ENCODE measurements at places on chromosomes 2 and 18.

GRCh38 chr2:195967336-195967735 is 101.3 kb downstream of the DNAH7 start:
- no peak for DNase-seq

GRCh38 chr2:30446602-30447148 is 371 bp upstream of the LCLAT1 start:
- no peak for DNase-seq

- no peak for DNase-seq
Measured at GRCh38 chr2:73892631-73893329, at the start of gene ACTG2. Gene ACTG2 (plus strand): TSS chr2:73893008. CDS start chr2:73901312, 8,304 bp downstream.

DNA sequence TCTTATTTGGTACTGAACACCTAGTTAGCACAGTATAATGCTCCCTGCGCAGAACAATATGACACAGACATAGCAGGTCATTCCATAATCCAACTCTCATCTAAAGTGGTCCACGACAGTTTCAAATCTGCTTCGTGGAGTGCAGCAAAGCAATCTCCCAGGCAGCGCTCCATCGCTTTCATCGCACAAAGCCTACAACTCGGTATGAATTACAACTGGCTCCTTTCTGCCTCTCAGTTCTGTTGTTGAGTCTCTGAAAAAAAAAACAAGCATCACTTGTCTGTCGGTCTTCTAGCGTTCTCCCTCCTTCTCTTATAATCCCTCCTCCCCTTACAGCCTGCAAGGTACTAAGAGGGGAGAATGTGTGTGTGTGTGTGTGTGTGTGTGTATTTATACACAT is 123.5 kb downstream of the FIGN start:
- DNase-seq, result no peak

- DNase-seq, result no peak
Measured at GRCh38 chr2:105327690-105328089, 1.8 kb downstream of the TGFBRAP1 start.

DNA sequence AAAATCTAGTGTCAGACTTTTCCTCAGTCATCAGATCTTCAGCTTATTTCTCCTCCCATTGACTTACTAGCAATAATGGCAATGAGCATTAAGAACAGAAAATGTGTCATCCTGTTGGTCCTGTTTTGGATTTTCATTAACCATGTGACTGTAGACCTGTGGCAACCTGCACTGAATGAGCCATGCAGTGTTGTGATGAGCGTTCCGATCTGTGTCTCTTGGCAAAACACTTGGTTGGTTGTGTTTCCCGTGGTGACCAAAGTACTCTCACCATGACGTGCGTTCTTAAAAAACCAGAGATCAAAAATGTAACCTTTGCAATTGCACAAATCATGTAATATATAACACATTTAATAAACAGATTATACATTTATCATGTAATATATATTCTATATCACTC is 138.6 kb downstream of the MAP3K20 start:
- no peak for DNase-seq

DNA sequence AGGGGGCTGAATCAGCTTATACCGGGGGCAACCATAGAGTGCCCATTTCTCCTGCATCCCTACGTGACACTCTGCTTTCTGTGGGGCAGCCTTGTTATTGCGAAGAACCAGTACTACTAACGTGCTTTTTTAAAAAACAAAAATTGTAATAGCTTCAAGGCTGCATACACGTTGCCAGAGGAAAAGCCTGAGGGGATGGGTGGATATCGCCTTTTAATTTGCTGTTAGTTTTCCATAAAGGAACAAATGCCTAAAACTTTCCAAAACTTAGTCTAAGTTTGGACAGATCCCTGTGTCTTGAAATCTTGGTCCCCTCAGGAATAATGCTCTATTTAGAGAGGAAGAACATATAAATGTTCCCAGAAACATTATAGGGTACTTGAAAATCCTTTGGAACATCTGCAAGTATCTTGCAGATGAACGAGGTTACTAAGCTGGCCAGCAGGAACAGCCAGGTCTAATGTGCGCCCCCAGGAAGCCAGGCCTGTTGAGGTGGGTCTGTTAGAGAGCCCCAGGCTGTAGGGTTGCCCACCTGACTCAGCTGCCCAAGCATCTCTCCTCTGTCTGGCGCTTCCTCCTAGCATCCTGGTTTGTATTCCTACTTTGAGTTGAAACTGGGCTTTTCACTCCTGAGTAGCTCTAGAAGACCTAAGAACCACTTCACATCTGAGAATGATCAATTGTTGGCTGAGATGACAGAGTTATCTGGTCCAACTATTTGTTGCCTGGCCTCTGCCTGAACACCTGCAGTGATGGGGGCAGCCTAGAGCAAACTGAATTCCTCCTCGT is 96.9 kb downstream of the TGOLN2 start:
- no peak for DNase-seq

GRCh38 chr2:8841932-8842331 is 4.5 kb upstream of the KIDINS220 start:
- DNase-seq, result no peak

DNA sequence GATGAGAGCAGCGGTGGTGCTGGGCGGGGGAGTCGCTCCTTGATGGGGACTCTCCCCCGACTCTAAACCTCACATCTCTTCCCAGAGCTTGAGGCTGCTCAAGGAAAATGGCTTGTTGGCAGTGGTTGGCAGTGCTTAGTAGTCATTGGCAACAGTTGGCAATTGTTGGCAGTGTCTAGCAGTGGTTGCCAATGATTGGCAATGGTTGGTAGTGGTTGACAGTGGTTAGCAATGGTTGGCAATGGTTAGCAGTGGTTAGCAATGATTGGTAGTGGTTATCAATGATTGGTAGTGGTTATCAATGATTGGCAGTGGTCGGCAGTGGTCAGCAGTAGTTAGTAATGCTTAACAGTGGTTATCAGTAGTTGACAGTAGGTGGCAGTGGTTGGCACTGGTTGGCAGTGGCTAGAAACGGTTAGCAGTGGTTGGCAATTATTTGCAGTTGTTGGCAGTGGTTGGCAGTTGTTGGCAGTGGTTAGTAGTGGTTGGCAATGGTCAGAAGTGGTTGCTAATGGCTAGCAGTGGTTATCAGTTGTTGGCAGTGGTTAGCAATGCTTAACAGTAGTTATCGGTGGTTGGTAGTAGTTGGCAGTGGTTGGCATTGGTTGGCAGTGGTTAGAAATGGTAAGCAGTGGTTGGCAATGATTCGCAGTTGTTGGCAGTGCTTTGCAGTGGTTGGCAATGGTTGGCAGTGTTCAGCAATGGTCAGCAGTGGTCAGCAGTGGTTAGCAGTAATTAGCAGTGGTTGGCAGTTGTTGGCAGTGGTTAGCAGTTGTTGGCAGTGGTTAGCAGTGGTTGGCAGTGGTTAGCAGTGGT is 85.4 kb upstream of the OTOS start:
- no peak for DNase-seq

- DNase-seq, result no peak
Measured at GRCh38 chr18:80179857-80180558, 67.3 kb downstream of the PARD6G start.

DNA sequence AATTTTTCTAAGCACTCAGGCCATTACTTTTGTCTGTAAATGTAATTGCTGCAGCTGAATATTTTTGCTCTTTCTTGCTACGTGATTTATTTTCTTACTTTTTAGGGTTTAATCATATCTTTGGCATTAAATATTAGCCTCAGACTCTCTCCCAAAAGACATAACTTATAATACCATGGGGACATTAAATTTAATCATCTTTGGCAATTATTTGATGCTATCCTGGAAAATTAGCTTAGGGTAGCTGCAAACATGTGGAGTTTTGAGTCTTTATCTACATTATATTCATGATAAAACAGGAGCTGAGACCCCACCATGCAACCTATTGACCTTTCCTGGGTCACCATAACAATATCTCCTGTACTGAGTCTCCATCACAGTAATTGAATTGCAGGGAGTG is 59.1 kb upstream of the EDAR start:
- no peak for DNase-seq

DNA sequence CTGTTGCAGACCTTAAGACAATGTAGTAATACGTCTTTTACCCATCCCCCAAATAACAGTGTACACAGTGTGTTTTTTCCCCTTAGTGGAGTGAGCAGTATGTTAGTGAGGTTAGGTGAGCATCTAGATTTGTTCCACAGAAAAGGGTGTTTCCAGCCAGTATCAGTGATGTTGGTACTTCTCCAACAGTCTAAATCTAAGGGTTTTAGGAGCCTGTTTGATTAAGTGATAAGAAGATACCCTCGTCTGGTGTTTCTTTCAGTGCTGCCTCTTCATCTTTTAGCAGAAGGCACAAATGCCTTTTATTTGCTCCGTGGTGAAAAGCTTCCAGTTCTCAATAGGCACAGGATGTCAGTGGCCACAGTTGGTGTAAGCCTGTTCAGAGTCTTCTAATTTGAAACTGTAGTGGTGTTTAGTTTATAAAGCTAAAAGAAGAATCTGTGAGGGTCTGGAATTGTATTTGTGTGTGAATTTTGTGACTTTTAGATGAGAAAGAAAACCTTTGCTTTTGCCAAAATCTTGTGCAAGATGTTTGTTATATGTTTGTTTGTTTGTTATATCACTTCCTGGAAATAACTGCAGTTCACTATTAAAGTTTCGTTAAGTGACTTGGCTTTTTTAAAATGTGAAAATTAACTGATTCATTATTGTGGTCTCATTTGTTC is 71.2 kb downstream of the MAP4K4 start:
- no peak for DNase-seq

- no peak for DNase-seq
Measured at GRCh38 chr2:158191076-158191895, 89.6 kb downstream of the UPP2 start.

- DNase-seq, result no peak
Measured at GRCh38 chr2:174924061-174924693, 81.0 kb downstream of the CHN1 start.

GRCh38 chr18:69664399-69664798 is 263.7 kb downstream of the DOK6 start:
- DNase-seq, result no peak

DNA sequence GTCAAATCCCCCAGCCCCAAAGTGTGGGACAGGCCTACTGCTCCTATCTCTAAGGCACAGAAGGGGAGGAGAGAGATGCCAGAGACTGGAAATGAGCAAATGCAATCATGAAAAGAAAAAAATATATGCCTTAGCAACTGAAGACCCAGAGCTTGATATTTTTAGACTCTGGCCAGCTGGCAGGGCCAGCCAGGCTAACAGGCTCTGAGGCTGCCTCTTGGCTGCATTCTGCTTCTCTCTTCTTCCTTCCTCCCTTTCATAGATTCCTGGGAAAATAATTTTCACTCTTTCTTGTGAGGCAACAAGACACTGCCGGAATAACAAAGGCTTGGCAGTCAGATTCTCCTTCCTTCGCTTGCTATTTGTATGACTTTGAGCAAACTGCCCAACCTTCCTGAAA is 209.1 kb downstream of the RAD51AP2 start:
- no peak for DNase-seq

DNA sequence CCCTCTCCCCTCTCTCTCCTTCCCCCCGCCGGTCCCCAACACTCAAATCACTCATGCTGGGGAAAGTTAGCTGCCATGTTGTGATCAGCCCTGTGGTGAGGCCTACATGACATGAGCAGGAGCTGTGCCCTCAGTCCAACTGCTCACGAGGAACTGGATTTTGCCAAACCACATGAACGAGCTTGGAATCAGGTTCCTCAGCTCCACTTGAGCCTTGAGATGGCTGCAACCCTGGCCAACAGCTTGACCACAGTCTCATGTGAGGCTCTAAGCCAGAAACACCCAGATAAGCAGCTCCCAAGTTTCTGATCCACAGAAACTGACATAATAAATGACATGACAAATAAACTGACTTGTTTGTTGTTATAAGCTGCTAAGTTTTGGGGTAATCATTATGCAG is 38.4 kb downstream of the ARL4C start:
- DNase-seq, result no peak

DNA sequence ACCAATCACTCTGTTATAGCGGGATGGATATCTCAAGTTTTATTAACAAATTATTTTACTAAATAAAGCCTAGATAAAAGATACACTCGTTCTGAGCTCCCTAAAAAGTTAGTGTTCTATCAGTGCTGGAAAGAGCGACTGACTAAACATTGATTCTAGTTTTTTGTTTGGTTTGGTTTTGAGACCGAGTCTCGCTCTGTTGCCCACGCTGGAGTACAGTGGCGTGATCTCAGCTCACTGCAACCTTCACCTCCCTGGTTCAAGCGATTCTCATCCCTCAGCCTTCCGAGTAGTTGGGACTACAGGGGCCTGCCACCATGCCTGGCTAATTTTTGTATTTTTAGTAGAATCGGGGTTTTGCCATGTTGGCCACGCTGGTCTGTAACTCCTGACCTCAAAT is 73.8 kb upstream of the CDCA7 start:
- no peak for DNase-seq

GRCh38 chr18:9017905-9018227 is 84.6 kb upstream of the NDUFV2 start:
- DNase-seq, result no peak

DNA sequence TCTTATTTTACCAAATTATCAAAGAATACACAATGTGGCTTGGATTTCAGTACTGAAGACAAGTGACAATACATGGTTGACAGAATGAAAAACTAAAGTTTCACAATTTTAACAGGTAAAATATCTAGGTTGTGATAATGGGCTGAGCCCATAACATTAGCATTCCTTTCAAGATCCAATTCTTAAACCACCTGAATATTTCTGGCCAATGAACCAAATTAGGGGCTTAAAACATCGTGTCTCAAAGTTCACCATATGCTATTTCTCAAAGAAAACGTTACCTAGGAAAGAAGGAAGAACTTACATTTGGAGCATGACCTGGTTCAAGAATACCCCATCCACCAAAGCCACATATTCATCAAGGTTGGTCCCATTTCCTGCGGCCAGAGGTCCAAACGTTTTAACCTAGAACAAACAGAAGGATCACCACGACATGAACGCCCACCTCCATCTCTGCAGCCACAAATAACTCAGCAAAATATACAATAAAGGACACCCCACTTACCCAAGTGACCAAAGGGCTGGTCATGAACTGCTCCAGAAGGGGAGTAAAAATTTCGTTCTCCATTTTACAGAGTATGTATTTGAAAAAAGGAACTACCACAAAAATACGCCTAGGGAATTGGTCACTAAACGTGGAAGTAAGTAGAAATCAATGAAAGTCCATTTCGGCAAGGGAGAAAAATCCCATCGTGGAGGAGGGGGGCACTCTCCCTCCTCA is 984 bp downstream of the CCDC88A start:
- no peak for DNase-seq

DNA sequence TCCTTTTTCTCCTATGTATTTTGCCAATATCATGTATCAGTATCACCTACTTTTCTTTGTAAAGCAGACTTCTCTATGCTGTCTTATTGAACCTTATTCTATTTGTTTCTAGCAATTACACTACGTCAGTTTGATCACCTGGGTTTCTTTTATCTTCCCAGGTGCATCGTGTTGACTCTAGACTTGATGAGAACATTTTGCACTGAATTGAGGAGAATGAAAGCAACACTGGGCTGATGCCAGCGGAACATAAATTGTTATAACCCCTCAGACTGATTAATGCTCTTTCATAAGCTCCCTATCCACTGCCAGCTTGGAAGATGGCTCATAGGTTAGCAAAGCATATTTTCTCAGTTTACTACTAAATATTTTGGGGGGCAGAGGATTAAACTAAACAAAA is 140.6 kb downstream of the EPHA4 start:
- no peak for DNase-seq

Measured in NCI-H187 treated with DMSO at 0.1 percent for 48 hours (cell line).